ENCODE measurements at places on chromosomes 2 and 18. TPM values are rescaled to one million over a fixed set of nuclear protein-coding genes. Genes with fewer than 3 reads are reported as not detected.

GRCh38 chr2:8676191-8676920, 5.5 kb upstream of the ID2 start:
- peak; percentile 69 for DNase-seq

GRCh38 chr2:188848887-188849435, 125.2 kb upstream of the COL3A1 start:
- DNase-seq = no peak

DNA sequence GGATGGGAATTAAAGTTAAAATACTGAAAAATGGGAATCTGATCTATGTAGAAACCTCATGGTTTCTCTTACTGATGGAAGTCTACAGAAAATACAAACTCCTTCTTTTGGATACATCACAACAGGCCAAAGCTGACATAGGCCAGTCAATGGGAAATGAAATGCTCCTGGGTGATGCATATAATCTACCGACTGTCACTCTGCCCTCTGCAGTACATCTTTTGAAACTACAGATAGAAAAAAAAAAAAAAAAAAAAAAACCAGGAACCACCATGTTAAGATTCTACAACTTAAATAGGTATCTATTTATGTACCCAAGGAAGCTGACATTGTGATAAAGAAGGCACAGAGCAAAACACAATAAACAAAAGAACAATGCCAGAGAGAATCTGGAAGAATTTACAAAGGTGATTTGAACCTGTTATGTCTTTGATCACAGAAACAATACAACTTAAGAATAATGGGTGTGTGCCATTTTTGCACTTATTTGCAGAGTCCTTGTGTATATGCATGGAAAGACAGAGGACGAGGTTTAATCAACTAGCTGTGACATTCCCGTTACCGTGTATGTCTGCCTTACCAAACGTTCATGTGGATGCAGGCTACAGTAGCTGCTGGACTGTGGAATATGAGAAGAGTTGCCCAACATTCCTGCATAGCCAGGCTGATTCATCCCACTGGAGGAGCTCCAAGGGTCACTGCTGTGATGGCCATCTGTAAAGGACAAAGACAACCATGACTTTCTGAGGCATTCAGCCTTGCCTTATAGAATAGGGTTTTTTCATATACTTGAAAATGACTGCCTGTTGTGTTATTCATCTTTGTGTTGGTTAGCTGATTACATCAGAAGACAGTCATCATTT, 312.7 kb downstream of the TCF4 start:
- peak; percentile 96 for DNase-seq

DNA sequence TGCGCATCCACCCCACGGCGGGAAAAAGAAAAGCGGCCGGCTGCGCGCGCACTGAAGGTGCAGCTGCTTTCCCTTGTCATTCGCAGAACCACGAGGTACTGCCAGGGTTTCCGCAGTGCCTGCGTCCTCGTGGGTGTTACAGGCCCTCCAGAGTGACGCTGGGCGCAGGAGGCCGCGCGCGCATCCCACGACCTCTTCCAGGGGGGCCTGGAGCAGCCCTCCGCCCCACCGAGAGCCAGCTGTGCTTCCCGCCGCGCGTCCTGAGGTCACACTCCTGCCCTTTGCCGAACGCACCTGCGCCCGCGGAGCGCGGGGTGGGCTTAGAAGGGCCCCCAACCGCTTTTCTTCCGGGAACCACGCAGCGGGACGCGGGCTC, 378 bp upstream of the IAH1 start:
- no peak for DNase-seq

Gene COA5
- total RNA-seq = 43.5 TPM

Gene METTL21A
- 22.1 TPM for total RNA-seq

Gene AQP12A
- not detected for total RNA-seq

All from RPMI7951 (cell line).